AG09309 (cell line): ENCODE measurements at places on chromosomes 4 and X.

GRCh38 chr4:24001486-24002329, 111.9 kb upstream of the PPARGC1A start:
- no peak for DNase-seq

GRCh38 chr4:152455311-152455710, 80.6 kb downstream of the FBXW7 start:
- no peak for DNase-seq

- no peak for DNase-seq
Measured at GRCh38 chr4:176363072-176363471, 43.3 kb downstream of the SPCS3 start.

- no peak for DNase-seq
Measured at GRCh38 chr4:78369679-78370078, 181.9 kb upstream of the ANXA3 start.

- no peak for DNase-seq
Measured at GRCh38 chr4:1609901-1610790, 74.0 kb downstream of the FAM53A start.

DNA sequence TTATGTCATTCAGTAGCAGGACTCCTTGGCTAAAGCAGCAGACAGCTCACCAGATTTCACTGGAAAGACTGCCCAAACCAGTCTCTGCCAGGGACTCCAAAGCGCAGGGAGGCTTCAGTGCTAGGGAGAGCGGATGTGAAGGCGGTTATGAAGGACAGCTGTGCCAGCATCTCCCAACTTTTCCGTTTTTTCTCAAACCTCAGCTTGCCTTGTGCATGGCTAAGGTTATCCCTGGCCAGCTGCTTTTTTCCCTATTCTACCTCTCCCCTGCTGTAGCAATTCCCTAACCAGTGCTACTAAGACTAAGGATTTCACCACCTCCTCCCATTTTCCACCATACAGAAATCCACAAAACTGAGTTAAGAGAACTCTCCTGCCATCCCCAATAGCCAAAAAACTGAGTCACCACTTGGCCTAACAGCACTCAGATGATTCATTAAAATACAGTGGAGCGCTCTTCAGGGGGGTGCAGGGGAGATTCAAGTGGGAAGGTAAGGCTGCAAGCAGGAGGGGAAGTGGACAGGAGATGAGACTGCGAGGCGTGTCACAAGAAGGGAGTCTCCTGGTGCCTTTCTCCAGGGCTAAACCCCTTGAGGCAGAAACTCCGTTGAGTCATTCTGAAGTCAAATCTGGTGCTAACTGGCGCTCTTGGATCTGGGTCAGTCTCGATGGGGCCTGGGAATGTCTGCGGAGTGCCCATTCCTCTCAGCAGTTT, 90.7 kb downstream of the PALLD start:
- peak; percentile 63 for DNase-seq

GRCh38 chr4:787561-787981, 38.4 kb downstream of the CPLX1 start:
- DNase-seq: no peak

DNA sequence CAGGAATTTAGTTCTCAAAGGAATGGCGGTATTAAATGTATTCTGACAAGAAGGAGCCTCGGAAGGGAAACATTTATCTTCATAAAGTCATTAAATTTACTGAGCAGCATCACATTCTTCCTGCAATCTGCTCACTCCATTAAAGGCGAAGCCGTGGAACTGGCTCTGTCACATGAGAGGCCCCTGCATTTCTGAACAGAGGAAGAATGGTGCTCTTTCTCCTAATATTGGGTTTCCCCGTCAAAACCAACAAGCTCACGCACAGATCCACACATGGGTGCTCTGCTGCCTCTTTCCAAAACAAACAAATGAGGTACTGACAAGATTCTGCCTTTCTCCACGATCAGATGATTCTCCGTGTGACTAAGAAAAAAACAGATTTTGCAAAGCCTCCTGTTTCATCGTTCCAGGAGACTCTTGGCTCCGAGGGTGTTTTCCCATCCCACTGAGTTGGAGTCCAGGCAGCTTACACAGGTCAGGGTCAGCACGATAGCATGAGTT, 191.2 kb downstream of the IDS start:
- peak; percentile 11 for DNase-seq

GRCh38 chrX:12611471-12611870, 179.7 kb upstream of the PRPS2 start:
- DNase-seq: no peak
